ENCODE measurements at places on chromosomes 5 and 9.

- DNase-seq, result no peak
Observed at GRCh38 chr9:72818385-72818784, 134.5 kb downstream of the ALDH1A1 start.

- no peak for DNase-seq
Observed at GRCh38 chr5:150764530-150764929, 5.7 kb upstream of the DCTN4 start.

- DNase-seq, result no peak
Observed at GRCh38 chr9:92522983-92523970, 12.5 kb downstream of the ECM2 start.

DNA sequence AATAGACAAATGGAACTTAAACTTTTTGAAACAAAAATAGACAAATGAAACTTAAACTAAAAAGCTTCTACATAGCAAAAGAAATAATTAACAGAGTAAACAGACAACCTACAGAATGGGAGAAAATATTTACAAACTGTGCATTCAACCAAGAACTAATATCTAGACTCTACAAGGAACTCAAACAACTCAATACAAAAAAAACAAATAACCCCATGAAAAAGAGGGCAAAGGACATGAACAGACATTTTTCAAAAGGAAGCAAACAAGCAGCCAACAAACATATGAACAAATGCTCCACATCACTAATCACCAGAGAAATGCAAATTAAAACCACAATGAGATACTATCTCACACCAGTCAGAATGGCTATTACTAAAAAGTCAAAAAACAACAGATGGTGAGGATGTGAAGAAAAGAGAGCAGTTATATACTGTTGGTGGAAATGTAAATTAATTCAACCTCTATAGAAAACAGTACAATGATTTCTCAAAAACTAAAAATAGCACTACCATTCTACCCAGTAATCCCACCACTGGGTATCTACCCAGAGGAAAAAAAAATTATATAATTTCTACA is 170.8 kb upstream of the RGMB start:
- no peak for DNase-seq

GRCh38 chr9:134687556-134687955 is 46.0 kb downstream of the COL5A1 start:
- no peak for DNase-seq

- no peak for DNase-seq
Observed at GRCh38 chr5:179302499-179303185, 42.6 kb downstream of the ADAMTS2 start.

DNA sequence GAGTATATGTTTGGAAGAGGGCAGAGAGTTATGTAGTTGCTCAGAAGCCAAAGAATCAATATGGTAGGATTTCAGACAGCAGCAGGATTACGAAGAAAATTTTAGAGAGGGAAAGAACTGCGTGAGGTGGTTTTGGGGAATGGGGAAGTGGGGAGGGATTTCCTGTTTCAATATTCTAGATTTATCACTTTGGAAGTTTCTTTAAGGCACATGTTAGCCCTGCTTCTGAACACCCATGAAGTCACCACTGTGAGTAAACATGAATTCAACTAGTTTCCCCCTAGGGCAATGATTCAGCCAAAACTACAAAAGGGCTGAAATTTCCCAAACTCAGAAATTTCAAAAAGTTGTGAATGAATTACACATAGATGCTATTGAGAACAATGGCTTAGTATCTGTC is 132.2 kb downstream of the EBF1 start:
- DNase-seq, result no peak

DNA sequence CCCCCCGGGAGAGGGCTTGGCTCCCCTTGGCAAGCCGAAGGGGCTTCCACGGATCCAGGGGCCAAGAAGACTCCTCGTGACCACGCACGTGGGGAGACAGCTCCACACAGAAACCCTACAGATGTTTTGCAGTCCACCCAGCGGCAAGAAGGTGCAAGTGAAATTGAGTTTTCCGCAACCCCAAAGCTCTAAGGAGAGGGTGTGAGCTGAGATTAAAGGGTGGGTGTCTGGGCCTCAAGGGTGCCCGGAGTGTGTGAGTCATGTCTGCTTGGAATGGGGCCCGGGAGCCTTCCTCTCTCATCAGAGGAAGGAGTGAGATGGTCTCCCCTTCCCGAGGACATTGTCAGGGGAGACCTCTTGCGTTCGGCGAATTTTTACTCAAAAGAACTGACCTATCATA is 79.1 kb downstream of the OLFM1 start:
- no peak for DNase-seq

GRCh38 chr5:55668356-55668755 is 43.8 kb downstream of the SLC38A9 start:
- peak; percentile 89 for DNase-seq

GRCh38 chr5:3131161-3131560 is 379.7 kb upstream of the IRX2 start:
- DNase-seq, result no peak

DNA sequence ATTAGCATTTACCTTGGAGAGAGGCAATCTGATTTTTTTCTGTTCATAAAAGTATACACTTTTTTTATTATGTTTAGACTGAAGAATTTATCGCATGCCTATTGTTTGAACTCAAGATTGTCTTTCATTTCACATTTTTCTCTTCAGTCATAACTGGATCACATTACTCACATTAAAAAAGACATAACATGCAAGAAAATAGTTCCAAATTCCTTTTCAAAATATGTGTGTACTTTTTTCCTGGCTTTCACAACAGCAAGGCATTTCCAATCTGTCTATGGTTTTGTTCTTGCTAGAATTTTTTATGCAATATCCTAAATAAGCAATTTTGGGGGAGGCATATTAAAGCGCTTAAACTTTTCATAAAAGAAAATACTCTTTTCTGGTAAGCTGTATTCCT is 21.2 kb downstream of the FTMT start:
- no peak for DNase-seq

DNA sequence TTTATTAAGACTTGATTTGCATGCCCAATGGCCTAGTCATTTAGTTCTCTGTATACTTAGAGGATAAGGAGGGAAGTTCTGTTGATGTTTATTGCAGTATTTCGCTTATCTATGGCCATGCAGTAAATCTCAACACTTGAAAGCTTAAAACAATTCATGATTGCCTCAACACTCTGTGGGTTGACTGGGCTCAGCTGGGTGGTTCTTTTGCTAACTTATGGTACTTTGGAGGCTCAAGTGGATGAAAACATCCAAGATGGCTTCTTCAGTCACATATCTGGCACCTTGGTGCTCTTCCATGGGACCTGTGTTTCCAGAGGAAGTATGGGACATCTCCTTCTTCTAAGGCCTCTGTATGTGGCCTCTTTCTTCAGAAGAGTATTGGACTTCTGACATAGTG is 10.3 kb upstream of the ROR2 start:
- no peak for DNase-seq

DNA sequence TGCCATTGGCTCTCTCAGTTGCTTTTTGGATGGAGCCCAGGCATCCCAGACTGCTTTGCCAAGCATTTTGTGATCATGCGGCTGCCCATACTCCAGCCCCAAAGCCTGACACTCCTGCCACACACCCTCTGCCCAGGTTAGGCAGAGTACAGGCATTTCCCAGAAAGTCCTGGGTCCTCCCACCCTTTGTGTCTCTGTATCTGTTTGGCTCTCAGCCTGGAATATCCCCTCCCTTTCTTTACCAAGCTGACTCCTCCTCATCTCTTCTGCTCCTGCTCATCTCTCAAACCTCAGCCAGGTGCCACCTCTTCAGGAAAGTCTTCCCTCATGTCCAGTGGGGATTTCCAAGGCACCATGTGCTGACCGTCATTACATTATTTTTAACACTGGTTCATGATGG is 14.3 kb upstream of the SH3RF2 start:
- no peak for DNase-seq

GRCh38 chr5:121008041-121008440 is 543.9 kb downstream of the PRR16 start:
- no peak for DNase-seq

- DNase-seq, result no peak
Observed at GRCh38 chr5:119131530-119132304, 60.8 kb downstream of the DMXL1 start.

GRCh38 chr9:124021385-124021769 is 9.8 kb downstream of the LHX2 start:
- no peak for DNase-seq

GRCh38 chr5:77851176-77852067 is 75.3 kb upstream of the TBCA start:
- peak; percentile 60 for DNase-seq

GRCh38 chr9:21770871-21771560 is 31.4 kb upstream of the MTAP start:
- DNase-seq, result peak; percentile 66

DNA sequence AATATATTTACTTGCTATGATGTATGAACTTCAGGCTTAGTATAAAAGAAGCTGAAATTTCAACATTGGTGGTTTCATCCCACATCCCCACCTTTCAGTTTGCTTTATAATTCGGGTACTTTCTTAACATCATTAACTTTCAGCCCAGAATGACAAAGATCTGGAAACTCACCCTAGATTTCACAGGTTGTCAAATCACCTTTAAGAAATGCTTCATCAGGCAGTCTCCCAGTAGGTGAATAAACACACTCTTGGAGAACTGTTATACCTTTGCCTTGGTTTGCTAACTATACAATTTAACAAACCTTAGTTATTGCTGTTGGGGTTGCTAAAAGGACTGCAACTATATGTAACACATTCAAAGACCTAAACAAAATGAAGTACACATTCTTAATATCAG is 54.4 kb downstream of the MLANA start:
- DNase-seq, result no peak

GRCh38 chr5:136004436-136004835 is 24.4 kb upstream of the TGFBI start:
- no peak for DNase-seq

GRCh38 chr5:77812926-77813589 is 36.9 kb upstream of the TBCA start:
- no peak for DNase-seq

GRCh38 chr5:131019601-131020315 is 145.3 kb downstream of the HINT1 start:
- no peak for DNase-seq

GRCh38 chr5:158203261-158203660 is 344.3 kb upstream of the CLINT1 start:
- no peak for DNase-seq

DNA sequence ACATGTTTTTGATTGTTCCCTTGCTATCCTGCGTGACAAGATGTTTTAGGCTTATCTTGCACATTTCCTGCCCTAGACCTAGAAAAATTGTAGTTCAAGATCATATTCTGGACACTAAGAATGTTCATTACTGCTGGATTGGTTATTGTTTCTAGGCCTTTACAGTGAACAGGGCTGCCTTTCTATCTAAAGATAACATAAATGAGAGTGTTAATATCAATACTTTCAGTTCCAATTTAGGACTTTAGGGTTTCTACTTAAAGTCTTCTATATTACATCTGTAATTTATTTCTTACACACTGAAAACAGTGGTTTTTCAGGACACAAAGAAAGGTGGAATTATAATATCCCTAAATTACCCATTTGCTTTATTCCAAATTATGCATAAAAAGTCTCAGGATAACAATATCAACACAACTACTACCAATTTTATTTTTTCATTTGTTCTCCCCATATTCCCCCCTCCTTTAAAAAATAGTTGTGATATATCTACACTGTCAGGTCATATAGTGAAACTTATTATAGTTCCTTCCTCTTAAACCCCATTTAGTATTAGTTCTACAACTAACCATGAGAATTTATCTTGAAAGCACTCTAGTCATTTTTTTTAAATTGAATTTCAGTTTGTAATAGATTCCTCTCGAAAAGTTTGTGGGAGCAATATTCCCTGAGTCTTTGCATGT is 293.9 kb upstream of the RIOK2 start:
- DNase-seq, result no peak

DNA sequence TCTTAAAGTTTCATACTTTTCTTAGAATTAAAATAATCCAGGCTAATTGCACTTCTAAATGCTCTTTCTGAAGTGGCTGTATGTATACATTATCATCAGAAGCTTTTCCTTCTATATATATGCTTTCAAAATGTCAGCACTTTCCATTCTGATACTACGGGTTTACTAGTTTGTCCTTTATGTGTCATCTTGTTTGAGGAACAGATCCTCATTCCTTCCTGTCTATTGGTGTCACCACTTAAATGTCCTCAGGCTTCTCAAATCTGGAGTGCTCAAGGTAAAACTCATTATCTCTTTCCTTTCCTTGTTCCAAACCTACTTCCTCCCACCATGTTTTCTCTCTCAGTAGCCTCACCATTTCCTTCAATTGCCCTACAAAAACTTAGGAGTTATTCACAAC is 236.3 kb downstream of the CSNK1G3 start:
- no peak for DNase-seq

GRCh38 chr5:140418862-140419520 is 17.4 kb downstream of the ANKHD1 start:
- DNase-seq, result no peak

GRCh38 chr9:86034863-86035734 is 64.3 kb downstream of the GOLM1 start:
- peak; percentile 60 for DNase-seq

- DNase-seq, result peak; percentile 88
Observed at GRCh38 chr9:114387680-114388356, at the start of gene AKNA. AKNA (minus strand) TSS chr9:114387982; CDS start chr9:114381333, 6,649 bp downstream.

DNA sequence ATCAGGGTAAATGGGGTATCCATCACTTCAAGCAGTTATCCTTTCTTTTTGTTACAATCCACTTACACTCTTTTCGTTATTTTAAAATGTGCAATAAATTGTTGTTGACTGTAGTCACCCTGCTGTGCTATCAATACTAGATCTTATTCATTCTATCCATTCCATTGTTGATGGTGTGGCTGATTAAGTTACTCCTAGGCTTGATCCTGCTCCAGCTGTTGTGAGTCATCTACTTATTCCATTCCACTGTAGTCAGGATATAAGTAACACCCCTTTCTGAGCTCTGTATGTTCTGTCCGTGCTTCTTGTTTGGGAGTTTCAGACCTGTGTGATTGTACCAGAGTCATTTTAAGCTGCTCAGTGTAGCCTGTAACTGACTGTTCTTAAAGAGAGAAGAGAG is 122.5 kb upstream of the RUSC2 start:
- DNase-seq, result peak; percentile 92

DNA sequence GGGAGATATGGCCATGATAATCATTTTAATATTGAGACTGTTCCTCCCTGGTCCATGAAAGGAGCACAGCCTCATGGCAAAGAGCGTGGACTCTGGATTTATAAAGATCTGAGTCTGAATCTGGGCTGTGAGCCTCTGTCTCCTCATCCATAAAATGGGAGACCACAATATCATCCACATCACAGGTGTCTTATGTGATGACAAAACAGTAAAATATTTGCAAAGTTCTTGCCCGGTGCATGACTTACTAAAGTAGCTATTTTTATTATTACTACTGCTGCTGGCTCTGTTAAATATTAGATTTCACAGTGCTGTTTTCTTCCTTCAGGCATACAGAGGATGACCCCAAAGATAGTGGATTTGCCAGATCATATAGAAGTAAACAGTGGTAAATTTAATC is 74.1 kb downstream of the TEK start:
- DNase-seq, result peak; percentile 17

DNA sequence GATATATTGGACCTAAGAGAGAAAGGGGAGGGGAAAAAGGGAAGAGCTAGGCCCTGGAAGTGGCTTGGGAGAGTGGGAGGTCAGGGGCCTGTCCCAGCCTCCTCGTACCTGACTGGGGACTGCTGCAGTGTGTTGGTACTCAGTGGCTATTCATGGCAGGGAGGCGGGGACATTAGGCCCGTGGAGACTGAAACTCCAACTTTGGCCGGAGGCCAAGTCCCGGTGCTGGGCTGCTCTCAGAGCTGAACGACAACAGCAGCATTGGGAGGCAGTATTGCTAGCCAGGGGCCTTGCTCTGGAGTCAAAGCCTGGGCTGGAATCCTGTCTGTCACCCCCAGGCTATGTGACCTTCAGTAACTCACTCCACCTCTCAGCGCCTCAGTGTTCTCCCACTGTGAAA is 37.8 kb downstream of the NEURL1B start:
- peak; percentile 52 for DNase-seq

- DNase-seq, result no peak
Observed at GRCh38 chr9:131122158-131122557, 3.2 kb upstream of the NUP214 start.

Data from astrocyte of the hippocampus (primary cell).